HuH-7 (cell line): ENCODE measurements at places on chromosomes 4 and X.

- no peak for DNase-seq
Observed at GRCh38 chrX:50871922-50872453, 38.5 kb upstream of the BMP15 start.

DNA sequence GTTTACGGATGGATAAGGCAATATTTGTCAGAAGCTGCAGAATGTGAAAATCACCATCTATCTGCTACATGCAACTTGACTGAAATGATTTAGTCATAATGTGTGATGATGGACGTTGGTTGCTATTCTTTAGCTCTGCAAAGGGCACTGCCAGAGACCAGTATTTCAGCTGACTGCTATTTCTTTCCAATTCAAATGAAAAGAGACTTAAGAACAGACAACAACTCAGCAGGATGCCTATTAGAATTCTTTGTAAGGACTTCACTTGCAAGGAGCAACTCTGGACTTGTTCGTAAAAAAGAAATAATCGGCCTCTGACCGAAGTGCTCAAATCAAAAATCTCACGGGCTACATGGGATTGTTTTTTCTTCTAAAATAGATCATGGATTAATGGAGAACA lies 262.7 kb downstream of the DHX15 start:
- DNase-seq: no peak

- DNase-seq: no peak
Observed at GRCh38 chr4:141121768-141122454, 11.4 kb downstream of the RNF150 start.

DNA sequence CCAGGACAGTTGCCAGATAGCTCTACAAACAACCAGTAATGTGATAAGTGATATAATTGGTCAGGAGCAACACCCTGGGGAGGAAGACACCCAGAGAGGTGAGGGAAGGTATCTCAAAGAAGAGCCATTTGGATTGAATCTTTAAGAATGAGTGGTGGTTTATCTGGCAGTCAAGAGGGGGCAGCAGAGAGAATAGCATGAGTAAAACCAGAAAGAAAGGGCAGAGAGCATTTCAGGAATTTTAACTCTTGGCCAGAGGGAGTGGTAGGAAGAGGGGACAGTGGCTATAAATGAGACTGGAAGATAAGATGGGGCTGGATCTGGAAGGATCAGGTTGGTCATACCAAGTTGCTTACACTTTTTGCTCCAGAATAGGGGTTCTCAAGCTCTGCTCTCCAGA lies 5.9 kb upstream of the SEPTIN6 start:
- DNase-seq: peak; percentile 62

- no peak for DNase-seq
Observed at GRCh38 chrX:70496491-70496890, 51.9 kb downstream of the DLG3 start.

- DNase-seq: no peak
Observed at GRCh38 chrX:102840871-102841705, 96.0 kb upstream of the RAB40AL start.

DNA sequence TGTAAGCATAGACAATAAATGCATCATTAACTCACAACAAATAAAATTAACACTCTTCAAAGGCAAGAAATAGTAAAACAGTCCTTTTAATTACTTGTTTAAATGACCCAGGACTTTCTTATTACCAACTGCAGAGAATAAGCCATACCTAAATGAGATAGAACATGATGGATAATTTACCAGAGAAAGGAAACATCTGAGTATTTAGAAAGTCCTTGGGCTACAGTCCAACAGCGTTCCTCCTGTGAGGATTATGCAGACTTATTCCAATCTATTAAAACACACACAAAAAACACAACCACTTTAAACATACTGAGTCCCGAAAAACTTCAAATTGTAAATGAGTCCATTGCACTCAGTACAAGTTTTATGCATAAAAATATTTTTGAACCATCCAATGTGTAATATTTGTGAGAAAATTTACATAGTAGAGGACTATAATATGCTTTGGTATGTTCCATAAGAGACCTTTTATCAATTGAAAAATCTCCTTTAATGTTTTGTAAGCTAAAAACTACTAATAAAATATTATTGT lies 129.2 kb downstream of the NR3C2 start:
- no peak for DNase-seq

GRCh38 chrX:110417128-110417527 lies 58.5 kb downstream of the RTL9 start:
- no peak for DNase-seq

DNA sequence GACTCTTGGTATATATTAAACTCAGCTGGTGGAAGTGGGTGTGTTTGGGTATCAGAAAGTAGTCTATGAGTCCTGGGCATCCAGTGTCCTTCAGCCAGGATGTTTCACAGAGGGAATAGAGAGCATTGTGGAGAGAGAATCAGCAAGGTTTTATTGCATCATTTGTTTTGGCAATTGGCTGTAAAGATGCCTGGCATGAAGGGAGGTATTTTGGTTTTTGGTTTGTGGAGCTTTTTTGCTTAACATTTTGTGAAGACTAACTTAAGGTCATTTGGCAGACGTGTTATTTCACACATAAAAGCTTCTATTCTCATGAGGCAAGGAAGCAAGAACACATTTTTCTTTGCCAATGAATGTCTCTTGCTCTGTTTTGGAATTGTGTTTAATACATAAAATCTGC lies 71.1 kb downstream of the DCLK2 start:
- DNase-seq: no peak

DNA sequence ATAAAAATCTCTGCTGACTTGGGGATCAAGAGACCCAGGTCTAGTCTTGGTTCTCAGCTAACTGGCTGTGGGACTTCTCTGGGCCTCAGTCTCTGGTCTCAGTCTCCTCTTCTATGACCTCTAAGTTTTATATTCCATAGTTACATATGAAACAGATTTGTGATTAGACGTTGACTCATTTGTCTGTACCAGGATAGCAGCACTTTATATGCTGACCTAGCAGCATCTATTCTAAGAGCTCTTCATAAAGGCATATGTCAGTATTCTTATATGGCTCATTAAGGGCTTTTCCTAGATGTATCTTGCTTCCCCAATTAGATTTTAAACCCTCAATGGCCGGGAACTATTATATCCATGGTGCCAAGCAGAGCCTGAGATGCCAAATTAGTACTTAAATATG lies 12.7 kb downstream of the GRPR start:
- DNase-seq: no peak

DNA sequence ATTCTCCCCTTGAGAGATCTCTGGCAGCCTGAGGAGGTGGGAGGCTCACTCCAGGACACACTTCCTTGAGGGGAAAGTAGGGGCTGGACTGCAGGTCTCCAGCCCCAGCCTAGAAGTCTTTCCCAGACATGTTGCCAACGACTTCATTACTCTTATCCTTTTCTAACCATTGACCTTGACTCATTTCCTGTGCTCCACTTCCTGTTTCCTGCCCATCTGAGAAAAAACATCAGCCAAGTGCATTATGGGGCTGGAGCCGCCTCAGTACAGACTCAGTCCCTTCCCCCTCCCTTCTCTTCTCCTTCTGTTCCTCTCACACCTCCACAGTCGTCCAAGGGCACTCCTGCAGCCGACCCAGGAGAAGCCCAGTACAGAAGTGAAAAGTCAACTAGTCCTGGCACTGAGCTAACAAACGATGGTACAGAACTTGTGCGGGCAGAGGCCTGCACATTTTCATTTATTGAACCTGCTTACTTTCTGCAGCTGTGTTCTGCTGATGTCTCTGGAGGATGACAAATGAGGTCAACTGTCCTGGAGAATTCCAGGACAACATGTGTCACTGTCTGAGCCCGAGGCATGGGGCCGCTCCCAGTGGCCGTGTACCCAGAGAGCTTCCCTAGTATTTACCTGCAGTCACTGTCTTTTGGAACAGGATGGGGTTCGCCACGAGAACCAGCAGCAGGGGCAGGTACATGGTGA lies 20.1 kb downstream of the GPR143 start:
- DNase-seq: no peak

GRCh38 chr4:34878961-34879360 lies 1365.4 kb downstream of the ARAP2 start:
- no peak for DNase-seq

DNA sequence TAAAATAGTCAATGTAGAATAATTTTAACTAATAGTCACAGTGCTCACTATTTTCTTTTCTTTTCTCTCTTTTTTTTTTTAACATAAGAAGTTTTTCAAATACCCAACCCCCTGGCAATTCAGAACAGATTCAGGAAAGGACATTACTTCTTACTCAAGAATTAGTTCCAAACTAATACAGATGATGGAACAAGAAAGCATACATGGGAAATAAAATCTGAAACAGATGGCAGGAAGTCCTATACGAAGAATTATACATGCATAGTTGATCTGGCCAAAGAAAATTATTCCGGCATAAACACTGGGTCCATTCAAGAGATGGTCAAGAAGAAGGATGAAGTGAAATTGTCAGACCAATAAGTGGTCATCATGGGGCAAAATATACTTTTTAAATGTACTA lies 614.4 kb upstream of the INTU start:
- DNase-seq: no peak

DNA sequence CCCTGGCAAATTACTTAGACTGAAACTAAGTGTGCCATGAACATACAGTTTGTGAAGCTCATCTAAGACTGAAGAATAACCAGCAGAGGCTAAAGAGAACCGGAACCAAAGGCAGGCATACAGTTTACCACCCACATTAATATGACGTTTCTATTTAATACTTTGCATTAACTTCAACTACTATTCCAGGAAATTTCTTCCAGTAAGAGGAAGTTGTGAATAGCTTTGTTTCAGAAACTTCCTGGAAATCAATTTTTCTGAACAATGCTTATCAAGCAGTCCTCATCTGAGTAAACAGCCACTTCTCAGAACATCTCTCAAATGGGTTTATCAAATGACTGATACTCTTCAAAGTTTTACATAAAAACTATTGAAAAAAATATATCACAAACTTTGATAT lies 252.7 kb downstream of the OPHN1 start:
- no peak for DNase-seq

DNA sequence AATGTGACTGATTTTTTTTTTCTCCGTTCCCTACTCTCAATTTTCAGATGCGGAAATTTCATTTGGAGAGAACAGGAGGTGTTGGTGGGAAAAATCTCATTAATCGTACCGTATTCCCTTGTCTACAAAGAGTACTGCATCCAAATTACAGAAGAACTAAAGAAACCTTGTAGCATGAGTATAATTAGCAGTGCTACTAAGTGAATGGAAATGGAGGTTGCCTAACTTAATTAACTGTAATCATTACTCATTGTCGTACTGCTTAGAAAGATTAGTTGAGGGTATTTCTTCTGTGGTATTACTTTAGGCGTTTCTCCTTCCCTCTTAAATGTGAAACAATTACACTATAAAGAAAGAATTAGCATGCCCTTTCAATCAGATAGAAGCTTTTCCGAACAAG lies 81.7 kb downstream of the DMD start:
- DNase-seq: no peak

DNA sequence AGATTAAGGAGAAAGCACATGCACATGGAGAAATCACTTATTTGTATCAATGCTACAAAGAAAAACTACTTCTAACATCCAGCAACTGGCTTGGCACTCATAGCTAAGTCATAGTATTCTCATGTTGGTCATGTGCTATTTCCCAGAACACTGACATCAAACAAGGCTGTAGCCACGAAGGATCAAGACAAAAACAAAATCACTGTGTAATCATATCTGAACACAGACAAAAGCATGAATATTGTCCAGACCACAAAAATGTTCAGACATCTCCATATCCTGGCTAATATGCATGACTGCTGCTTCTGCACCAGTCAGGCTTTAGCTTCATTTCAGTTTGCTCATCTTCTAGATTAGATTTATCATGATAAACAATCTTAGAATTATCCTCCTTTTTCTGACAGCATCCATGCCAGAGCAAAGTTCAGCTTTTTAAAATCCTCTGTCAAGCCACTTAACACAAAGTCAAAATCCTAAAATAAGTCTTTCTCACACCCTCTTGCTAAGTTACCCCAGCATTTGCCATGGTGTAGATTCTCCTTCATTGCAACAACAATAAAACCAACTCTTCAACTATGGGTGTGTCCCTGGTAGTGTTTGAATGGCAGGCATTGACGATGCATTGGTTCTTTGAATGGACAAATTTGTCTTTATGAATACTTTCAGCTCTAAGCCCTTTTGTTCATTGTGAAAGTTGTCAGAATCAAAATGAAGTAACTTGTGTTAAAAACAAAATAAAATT lies 39.1 kb upstream of the NPFFR2 start:
- no peak for DNase-seq

- DNase-seq: no peak
Observed at GRCh38 chr4:4640692-4641091, 98.8 kb upstream of the STX18 start.

DNA sequence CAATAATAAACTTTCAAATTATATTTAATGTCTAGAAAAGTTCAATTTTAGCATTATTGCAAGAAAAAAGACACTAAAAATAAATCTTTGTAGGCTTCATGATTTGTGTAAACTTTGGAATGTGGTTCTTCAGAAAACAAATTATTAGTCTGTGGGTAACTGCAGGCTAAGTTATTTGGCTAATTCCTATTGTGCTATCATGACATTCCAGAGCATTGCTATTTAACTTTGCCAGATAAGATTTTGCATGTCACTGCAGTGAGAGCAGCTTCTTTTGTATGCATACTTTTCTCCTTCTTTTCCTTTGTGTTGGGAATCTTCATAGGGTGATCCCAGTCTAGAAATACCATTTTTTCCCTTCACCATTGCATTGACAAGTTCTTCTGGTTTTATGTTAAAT lies 130.0 kb downstream of the AWAT2 start:
- no peak for DNase-seq

DNA sequence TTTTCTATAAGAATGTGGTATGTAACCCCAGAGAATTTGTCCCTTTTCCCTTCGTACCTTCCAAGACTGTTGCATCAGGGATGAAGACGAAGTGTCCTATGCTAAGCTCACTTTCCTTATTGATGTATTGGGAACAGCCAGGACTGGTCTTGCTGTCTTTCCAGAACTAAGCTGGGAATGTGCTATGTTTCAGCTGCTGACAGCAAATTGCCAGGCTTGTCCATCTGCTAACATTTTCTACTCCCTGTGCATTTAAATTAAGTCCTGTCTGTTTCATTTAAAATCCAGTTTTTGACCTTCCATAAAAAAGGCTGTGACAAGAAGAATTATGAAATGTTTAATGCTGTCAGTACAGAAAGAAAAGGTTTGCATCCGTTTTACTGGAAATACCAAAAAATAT lies 87.9 kb downstream of the ATP10D start:
- DNase-seq: no peak

- peak; percentile 37 for DNase-seq
Observed at GRCh38 chr4:77734928-77735327, 84.2 kb downstream of the CNOT6L start.

DNA sequence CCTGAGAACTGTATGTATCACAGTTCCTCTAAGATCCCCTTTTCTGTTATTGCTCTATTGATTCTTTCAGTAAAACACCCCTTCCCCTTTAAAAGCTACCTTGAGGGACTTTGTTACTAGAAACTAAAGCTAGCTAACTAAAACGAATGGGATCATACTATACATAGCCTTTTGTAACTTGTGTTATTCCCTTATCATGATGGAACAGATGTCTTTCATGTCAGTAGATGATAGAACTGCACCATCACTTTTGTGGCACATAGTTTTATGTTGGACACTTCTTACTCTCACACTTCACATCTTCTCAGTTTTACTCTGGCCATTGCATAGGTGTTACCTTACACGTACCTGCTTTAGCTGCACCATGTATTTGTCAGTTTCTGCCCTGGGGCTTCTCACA lies 46.6 kb upstream of the PGRMC2 start:
- no peak for DNase-seq

- no peak for DNase-seq
Observed at GRCh38 chr4:40953283-40954087, 203.7 kb downstream of the NSUN7 start.

GRCh38 chrX:118736394-118737010 lies 9.1 kb downstream of the IL13RA1 start:
- no peak for DNase-seq

GRCh38 chr4:30116401-30116800 lies 603.8 kb upstream of the PCDH7 start:
- no peak for DNase-seq
